Activated CD4-positive, CD25-positive, alpha-beta regulatory T cell (primary cell): ENCODE measurements at places on chromosomes 3 and 15.
A peak's percentile ranks its signal among the peaks of the same experiment; 100 is the strongest.

DNA sequence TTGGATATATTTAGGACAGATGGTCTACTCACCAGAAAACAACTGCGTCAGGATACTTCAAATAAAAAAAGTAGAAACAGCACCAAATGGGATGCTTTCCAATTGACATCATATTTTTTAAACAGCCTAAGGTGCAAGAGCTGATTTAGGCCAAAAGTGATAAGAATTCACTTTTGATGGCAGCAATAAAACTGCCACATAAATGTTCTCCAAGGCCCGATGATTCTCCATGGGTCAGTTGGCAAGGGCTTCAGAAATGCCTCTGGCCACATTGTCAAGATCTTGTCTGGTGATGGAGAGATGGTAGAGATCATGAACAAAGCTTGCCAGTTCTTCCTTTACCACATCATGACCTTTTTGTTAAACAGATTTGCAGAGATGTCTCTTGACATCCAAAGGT lies 38.9 kb downstream of the LDHAL6B start:
- DNase-seq = no peak

DNA sequence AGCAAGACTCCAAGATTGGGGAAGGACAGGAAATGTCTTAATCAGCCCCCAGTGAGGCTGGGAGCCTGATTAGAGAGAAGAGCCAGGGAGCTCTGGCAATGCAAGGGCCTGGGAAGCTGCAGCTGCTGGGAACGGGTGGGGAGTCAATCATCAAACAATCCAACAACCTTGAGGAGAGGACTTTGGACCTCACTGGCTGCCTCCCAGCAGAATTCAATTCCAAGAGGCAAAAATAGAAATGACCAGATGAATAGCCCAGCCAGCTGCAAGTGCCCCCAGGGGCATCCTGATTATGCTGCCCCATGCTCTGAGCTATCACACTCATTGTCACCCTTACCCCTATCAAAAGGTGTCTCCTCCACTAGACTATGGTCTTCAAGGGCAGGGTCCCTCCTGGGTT lies 6.1 kb upstream of the HOMER2 start:
- no peak for DNase-seq

GRCh38 chr15:74978503-74978902 lies 16.9 kb upstream of the SCAMP5 start:
- no peak for DNase-seq

DNA sequence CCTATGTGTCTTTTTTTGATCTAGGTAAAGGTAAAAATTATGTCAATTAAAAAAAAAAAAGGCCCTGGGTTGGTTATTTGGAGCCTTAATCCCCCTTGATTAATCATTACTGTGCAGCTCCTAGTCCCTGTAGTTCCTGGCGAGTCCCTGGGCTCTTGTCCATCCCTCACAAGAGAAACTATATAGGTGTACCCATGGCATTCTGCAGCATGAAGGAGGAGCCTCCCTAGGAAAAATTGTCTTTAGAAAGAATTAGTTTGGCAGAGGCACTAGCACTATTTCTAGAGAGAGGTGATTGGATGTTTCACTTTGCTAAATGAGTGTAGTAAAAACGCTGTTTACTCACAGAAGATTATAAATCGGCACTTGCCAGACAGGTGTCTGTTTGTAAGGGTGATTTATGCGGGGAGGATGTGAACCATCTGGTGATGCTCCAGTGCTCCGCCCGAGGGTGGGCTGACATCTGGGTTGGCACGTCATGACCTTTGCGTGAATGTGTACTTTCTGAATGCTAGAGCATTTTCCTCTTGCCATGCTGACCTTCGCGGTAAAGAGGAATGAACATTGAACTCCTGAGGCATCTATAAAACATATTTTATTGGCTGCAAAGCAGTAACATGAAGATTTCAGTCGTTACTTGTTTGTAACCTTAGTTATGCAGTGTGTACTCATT lies 12.6 kb downstream of the PLCL2 start:
- no peak for DNase-seq

GRCh38 chr15:92586966-92587365 lies 68.6 kb downstream of the FAM174B start:
- DNase-seq = no peak

DNA sequence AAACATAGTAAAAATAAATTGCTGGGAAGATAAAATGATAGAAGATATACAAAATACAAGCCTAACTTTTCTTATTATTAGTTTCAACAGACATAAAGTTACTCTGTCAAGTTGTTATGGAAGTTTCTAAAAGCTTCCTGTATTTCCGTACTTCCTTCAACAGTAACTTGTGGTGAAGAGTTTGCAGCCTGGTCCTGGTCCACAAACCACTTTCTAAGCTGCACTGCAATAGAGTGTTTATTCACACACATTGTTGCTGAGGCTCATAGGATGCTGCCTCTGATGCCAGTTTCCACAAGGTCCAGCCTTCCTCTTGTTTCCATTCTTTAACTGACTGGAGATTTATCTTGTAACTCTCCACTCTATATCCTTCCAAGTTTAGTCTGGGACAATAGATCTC lies 39.4 kb upstream of the KY start:
- DNase-seq = no peak

- no peak for DNase-seq
Measured at GRCh38 chr3:148735597-148735996, 37.9 kb downstream of the AGTR1 start.

GRCh38 chr15:65027593-65027992 lies 1.8 kb downstream of the MTFMT start:
- no peak for DNase-seq

- DNase-seq = no peak
Measured at GRCh38 chr3:72041511-72041910, 256.6 kb upstream of the PROK2 start.

DNA sequence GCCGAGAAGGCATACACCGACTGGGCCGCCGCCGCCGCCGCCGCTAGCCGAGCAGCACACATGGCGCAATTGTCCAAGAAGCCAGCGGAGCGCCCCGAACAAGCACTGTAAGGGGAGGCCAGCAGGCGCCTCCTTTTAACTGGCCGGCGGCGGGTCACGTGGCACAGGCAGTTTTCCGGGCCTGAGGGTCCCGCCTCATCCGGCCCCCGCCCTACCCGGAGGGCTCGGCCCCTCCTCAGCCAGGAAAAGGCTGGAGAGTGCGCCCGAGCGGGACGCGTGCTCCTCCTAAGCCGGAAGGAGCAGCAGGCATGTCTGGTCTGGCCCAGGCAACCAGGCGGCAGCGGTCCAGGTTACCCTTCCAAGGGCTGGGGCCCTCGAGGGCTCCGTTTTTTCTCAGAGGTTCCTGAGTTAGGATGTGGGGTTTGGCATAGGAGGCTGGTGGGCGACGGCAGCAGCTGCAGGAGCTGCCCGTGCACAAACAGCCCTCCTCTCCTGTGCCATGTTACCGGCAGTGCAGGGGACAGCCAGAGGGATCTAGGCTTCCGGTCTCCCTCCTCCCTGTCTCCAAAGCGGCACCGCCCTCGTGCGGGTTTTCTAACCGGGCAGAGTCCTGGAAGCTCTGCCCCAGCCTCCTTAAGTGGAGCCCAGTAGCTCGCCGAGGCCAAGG lies at the start of gene GPX1:
Gene GPX1, minus strand, starts transcription at position 137 of the 667 bp plus-strand sequence. Its CDS starts 75 bp downstream, at position 62.
- peak; percentile 45 for DNase-seq

DNA sequence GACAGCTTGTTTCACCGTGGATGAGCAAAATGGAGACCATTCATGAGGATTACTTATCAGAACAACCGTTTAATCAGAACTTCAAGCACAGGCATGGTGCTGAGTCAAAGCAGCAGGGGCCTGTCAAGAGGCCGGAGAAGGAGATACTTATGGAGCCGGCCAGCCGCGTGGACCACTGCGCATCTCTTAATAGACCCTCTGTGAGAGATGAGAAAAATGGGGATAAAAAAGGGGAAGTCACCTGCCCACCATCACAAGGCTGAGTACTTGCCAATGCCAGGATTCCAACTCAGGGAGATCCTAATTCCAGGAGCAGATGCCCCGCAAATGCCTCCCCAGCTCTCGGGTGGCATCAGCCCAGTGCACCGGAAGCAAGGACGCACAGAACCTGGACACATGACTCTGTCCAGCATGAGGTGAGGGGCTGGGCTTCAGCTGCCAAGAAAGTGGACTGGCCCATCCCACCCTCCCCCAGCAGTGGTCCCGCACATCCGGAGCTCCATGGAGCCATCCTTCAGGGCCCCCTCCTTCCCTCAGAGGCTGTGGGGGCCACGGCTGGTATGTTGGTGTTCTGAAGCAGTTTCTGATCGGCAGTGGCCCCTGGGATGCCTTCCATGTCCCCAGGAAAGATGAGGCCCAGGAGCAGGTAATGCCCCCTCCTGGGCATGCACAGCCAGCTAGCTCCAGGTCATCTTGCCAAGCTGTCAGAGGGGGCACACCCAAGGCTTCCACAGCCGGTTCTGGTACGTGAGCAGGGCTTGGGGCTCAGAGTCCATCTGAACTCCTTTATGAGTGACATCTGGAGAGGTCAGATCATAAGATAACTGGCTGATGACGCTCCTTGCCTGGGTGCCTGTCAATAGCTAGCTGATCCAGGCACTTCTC lies 143.8 kb downstream of the ATP10A start:
- DNase-seq = no peak

DNA sequence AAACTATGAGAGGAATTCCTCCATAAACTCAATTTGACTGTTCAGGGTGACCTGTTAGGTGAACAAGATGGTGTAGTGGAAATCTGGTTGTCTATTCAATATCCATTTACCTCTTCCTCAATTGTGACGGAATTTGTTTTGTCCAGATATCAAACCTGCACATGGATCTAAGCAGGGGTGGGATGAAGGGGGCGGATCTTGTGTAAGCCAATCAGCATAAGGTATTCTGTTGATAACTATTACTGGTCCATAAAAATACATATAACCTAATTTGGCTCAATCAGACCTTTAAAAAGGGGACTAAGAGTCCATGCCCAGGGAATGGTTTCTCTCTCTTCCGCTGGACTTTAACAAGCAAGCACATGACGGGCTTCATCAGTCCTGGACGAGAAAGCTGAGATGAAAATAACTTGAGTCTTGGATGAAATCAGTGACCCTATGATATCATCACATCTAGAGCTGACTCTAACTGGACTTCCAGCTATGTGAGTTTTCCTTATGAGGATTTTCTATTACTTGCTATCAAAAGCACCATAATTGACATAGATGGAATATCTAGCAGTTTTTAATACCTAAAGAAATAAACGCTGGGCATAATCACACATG lies 5.7 kb upstream of the POPDC2 start:
- DNase-seq = no peak

DNA sequence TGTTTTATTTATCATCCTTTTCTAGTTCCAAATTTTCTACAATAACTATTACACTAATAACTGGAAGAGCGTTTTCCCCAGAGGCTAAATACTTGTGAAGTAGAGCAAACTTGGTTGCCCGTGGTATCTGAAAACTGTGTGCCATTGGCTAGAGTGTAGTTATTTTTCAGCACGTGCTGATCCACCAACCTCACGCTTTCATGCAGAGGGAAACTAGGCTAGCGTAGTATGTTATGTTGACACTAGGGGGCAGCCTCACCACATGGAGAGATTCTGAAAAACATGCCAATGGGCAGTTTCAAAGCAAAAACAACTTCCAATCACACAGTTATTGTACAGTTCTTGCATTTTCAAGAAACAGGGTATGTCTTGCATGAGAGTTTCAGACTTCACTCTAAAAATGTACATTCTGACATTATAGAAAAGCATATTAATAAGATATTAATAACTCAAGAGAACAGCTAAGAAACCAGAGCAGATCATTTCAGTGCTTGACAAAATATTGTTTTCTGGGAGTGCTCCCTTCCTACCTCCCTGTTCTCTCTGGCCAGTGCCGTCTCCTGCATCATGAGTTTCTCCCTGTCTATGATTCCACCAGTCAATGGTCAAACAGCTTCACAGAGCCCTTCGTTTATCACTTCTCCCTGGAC lies 39.7 kb downstream of the SPATA12 start:
- peak; percentile 9 for DNase-seq

DNA sequence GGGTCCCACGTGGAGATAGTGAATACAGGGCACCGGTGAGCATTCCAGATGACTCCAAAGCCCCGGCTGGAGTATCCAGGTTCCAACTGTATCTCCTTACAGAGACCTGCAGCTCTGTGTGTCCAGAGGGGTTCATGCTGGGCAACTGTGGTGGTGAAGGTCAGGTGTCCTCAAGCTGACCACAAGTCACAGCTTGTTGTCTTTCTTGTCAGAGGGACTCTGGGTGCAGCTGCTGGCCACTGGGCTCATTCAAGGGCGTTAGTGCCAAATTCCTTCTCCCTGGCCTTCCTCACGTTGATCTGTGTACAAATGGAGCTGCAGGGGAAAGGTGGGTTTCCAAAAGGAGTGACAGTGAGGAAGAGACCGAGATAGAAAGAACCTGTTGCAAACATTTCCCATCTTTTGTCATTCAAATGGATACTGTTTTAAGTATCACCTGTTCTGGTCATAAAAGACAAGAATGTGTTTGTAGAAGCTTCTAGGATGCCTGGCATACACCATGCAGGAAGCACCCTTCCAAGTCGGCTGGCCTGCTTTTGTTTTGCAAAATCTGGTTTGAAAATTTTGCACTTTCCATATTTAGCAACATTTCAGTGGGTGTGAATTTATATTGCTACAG lies 52.5 kb downstream of the CEMIP start:
- DNase-seq = no peak

GRCh38 chr3:149705416-149705815 lies 46.9 kb downstream of the COMMD2 start:
- DNase-seq = no peak

- no peak for DNase-seq
Measured at GRCh38 chr3:20984594-20985205, 766.3 kb downstream of the ZNF385D start.

DNA sequence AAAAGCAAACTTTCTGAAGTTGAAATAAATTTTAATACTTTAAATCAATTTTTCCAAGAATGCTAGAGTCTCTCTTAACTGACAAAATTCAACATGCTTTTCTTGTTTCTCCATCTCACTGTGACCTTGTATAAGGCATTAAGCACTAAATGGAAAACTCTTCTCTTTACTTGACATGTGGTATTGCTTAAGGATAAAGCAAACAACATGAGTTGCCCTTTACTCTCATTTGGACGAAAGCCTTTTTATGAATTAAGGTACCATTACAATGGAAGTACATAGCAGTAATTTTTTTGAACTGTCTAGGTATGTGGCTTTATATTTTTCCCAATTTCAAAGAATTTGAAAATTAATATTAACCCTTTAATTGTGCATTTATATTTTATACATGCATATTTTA lies 1.4 kb downstream of the STRIT1 start:
- DNase-seq = no peak
